ENCODE measurements at places on chromosomes 5 and 9.

- DNase-seq = no peak
Measured at GRCh38 chr9:134031783-134032182, 6.5 kb downstream of the BRD3OS start.

GRCh38 chr5:97548739-97549080 lies 365.7 kb upstream of the RIOK2 start:
- DNase-seq = no peak

GRCh38 chr9:77911928-77912327 lies 119.7 kb downstream of the GNAQ start:
- no peak for DNase-seq

DNA sequence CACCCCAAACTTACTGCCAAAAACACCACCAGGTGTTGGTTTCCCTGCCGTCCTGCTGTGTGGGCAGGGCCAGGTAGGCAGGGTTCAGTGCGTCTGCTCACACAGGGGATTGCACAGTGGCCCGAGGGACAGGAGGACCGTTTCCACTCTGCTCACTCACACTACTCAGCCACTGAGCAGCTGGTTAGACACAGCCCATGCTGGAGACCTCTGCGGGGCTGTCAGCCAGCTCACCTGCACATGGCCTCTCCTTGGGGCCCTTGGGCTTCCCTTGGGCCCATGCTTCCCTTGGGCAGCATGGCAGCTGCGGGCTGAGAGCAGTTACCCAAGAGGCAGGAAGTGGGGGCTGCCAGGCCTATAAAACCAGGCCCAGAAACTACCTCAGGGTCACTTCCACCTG lies 79.0 kb downstream of the SYK start:
- DNase-seq = no peak

- no peak for DNase-seq
Measured at GRCh38 chr9:70921136-70921535, 200.3 kb downstream of the TRPM3 start.

DNA sequence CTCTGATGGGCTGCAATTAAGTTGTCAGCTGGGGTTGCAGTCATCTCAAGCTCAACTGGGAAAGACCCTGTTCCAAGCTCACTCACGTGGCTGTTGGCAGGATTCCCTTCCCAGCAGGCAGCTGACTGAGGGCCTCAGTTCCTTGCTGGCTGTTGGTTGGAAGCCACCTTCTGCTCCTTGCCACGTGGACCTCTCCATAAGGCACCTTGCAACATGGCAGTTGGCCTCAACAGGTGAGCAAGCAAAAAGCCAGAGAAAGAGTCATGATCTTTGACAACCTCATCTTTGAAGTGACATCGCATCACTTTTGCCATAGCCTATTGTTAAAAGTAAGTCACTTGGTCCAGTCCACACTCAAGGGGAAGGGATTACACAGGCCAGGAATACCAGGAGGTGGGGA lies 17.8 kb upstream of the PRELID2 start:
- DNase-seq = no peak

- no peak for DNase-seq
Measured at GRCh38 chr9:38259519-38260218, 132.8 kb upstream of the ALDH1B1 start.

DNA sequence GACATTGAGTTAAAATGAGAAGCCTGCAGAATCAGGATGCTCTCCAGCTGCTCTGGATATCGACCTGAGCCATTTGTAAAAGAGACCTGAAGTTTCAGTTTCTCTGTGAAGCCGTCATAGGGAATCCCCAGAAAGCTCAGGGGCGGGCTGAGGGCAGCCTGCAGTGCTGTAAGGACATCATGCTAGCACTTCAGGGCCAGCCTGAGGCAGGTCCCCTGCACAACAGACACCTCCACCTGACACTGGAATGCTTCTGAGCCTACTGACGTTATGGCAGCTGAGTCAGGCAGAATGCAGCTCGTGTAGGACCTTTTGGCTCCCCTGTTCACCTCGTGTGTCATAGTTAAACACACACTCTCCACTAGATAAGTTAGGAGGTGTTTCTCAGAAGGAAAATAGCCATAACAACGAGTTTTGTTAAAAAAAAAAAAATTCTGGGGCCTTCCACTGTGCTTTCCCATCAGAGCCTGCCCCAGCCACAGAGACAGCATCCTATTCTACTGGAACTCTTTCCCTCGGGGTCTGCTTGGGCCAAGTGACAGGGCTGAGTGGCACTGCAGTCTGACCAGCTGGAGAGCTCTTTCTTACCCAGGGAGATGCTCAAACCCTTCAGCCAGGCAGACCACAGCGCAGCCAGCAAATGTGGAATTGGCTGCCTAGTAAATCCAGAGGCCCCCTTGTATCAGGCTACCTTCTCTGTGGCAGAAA lies 354.9 kb downstream of the DIRAS2 start:
- DNase-seq = no peak

- no peak for DNase-seq
Measured at GRCh38 chr9:95584176-95584575, 67.4 kb upstream of the PTCH1 start.

DNA sequence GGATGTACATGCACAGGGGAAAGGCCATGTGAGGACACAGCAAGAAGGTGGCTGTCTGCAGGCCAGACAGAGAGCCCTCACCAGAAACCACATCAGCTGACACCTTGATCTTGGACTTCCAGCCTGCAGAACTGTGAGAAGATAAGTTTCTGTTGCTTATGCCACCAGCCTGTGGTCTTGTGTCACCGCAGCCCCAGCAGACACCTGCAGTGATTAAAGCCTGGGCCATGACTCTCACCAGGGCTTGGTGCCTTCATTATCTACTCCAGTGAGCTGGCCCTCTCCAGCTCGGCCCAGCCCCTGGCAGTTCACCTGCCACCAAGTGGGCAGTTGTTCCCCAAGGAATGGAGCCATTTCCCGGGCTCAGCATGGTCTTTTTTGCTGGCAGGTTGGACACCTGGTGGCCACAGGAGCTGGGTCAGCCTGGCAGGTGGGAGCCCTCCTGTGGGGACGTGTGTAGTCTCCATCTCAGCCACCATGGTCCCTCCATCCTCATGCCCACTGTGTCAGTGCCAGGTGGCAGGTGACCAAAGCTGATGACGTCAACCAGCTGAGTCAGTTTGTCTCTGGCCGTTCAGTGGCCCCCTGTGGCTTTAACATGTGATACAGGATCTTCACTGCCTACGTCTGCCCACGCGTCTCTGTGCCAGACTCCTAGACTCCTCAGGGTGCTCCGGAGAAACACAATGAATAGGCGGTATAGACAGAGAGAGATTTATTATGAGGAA lies 99.9 kb upstream of the PPP1R26 start:
- DNase-seq = no peak

GRCh38 chr5:65151614-65152013 lies 330.1 kb downstream of the ADAMTS6 start:
- DNase-seq = no peak

GRCh38 chr5:79581535-79581934 lies 30.7 kb upstream of the TENT2 start:
- no peak for DNase-seq

- DNase-seq = no peak
Measured at GRCh38 chr9:80596579-80596978, 1024.8 kb downstream of the TLE4 start.

DNA sequence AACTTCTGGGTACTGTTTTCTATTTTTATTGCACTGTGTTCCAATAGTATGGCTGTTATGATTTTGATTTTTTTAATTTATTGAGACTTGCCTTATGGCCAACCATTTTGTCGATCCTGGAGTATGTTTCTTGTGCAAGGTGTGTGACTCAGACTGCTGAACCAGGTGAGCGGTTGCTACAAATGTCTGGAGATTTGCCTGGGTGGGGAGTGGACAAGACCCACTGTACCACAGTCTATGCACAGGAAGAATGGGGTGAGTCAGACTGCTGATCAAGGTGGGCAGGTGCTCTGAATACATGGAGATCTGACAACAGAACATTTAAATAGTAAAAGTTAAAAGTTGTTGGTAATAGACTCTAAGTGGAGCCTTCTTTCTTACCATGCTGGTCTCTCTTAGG lies 609.2 kb downstream of the CSNK1G3 start:
- DNase-seq = no peak

DNA sequence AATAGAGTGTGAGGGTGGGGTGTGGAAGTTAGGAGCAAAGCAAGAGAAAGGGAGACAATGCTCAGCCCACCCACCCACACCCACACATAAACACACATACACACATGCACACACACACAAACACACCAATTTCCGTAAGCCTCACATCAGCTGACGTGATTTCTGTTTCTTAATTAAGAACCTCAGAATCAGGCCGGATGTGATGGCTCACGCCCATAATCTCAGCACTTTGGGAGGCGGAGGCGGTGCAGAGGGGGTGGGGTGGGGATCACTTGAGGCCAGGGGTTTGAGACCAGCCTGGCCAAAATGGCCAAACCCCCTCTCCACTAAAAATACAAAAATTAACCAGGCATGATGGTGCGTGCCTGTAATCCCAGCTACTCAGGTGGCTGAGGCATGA lies 26.4 kb upstream of the PIK3R1 start:
- no peak for DNase-seq

DNA sequence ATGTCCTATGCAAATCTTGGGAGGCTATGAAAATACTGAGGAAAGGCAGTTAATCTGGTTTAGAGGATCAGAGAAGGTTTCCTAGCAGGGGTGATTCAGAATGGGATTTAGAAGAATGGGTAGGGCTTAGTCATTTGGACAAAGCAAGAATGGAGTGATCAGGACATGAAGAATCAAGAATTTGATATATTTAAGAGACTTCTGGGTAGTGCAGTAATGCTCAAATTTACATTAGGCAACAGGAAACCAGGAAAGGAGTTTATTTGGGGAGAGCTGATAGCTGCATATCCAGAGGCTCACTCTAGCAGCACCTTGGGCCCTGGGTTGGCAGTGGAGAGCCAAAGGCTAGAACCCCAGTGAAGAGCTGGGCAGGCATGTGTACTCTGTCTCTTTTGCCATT lies 78.9 kb upstream of the PAPPA start:
- DNase-seq = no peak

- DNase-seq = no peak
Measured at GRCh38 chr9:16505199-16505598, 365.3 kb downstream of the BNC2 start.

DNA sequence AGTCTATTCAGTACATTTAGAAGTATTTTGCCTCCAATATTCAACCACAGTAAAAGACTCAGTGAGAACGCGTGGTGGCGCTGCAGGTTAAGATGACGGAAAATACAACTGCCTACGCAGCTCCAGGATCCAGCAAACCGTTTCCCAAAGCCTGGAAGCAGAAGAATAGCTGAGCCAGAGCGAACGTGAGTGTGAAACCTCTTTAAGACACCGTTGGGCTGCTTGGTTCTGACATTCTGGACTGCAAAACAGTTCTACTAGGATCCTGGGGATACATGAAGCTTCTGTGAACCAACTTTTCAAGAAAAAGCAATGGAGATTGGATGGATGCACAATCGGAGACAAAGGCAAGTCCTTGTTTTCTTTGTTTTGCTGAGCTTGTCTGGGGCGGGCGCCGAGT lies at the start of gene PCDHB16:
Gene PCDHB16, plus strand, starts transcription at position 140 of the 400 bp plus-strand sequence. Its CDS starts 173 bp downstream, at position 313.
- DNase-seq = no peak

All from activated CD4-positive, alpha-beta T cell treated with anti-CD3 and anti-CD28 coated beads, Interleukin-2, amount 50 U/mL, for 1 hour (primary cell).